GM12878 (cell line): ENCODE measurements at places on chromosomes 4 and X.

- no peak for DNase-seq
Measured at GRCh38 chr4:159307929-159308328, 205.1 kb downstream of the RAPGEF2 start.

- DNase-seq, result no peak
Measured at GRCh38 chrX:9317176-9317575, 147.7 kb upstream of the TBL1X start.

DNA sequence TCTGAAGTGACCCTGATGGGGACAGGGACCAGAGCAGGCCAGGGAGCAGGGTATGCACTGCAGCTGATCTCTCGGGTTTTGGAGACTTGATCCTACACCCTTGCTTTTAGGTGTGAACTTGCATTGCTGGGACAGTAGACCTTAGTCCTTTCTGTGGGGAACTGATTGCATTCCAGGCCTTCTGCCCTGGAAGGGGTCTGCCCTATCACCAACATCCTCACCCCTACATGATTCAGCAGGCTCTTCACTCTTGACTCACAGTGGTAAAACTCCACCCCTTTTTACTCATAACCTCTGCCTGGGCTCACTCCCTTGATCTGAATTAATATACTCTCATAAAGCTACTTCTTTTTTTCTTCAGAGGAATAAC, 6.6 kb upstream of the DDX60L start:
- DNase-seq, result no peak

- no peak for DNase-seq
Measured at GRCh38 chr4:27003642-27004113, 143.0 kb downstream of the STIM2 start.

DNA sequence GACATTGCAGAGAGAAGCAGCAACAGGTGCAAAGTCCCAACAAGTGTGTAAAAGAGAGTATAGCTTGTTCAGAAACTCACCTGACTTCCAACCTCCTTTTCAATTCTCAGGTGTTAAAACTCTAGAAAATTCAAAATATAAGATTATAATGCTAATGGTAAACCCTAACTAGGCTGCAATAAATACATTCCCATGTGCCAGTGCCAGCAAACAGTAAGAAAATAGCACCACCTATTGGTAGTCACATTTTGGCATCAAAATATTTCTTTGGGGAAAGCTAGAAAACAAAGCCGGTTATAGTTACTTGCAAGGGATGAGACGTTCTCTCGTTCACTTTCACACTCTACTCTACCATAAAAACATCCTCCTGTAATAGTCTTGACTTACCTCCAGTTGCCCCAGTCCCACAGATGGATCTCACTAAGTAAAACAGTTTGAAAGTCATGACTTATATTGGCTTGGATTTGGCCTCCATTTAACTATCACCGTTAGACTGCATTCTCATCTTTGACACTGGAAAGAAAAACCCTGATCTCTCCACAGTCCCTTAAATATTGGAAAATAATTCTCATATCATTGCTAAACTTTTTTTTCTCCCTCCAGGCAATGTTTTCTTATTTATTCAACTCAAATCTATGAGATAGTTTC, 9.6 kb downstream of the BMP3 start:
- no peak for DNase-seq

GRCh38 chr4:165631208-165631894, 241.7 kb upstream of the TLL1 start:
- DNase-seq, result no peak

DNA sequence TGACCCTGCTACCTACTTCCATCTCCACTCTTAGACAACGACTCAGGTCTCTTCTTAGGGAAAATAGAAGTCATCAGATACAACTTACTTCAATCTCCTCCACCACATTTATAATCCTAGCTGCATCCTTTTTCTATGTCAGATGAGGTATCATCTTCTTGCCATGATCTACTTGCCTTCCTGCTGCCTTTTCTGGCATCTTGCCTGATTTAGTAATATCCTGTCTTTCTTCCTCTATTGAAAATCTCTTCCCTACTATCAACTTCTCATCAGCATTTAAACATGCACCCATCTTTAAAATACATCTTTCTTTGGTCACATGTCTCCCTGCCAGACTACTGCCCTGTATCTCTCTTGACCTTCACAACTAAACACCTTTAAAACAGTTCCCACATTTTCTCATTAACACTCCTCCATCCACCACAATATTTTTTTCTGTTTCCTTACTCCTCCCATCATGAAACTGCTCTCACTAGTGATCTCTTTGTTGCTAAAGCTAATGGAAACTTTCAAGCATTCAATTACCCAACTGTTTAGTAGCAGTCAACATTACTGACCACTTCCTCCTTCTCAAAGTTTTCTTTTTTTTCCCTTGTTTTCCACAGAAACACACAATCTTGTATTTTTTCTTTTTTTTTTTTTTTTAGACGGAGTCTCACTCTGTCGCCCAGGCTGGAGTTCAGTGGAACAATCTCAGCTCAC, 100.8 kb upstream of the CXorf66 start:
- no peak for DNase-seq

- DNase-seq, result no peak
Measured at GRCh38 chr4:68463796-68464195, 16.5 kb downstream of the TMPRSS11E start.

DNA sequence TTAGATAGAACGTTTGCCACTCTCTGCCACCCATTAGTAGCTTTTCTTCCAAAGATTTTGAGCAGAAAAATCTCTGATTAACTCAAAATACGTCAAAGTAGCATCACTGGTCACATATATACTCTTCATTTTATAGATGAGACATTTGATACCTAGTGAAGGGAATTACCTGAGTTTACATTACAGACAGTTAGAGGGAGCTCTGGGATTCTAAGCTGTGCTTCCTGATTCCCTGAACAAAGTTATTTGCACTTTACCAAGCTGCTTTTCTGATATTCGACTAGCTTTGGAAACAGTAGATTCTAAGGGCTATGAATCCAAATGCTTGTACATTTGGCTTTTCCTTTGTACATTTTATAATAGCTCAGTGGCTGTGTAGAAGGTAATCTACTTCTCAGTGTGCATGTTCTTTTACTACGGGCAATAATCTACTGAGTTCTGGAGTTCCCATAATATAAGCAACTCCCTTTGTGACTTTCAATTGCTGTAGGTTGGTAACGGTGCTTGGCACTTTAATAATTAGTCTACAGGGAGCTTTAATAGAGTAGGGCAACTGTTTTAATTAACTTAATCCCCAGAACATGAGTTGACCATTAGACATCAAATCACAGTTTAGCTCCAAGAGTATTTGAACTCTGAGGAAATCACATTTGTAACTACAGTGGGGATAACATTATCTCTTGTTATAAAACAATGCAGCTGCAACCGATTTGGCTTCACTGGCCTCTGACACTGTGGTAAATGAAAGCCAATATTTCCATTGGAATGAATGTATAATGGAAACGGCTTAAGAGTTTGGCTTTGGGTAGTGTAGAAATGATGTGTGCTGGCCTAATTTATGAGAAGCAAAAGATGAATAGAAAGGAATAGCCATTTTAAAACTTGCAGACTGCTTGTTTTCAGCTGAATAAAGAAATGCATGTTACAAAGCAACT, 1602.4 kb downstream of the STIM2 start:
- DNase-seq, result no peak

DNA sequence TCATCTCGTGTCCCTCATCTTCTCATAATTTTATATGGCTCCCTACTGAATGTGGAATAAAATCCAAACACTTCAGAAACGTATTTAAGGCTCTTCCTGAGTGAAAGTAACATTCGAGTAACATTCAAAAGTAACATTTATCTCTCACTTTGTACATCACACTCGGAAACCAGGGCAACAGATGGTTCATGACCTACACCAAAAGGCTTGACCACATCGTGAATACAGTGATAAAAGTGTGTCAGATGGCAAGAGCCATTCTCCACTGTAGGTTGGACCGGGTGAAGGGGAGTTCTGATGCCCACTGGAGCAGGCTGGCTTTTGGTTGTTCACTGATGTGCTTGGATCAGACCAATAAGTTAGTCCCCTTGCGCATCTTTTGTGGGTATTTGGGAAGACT, 5.6 kb upstream of the LIMCH1 start:
- no peak for DNase-seq

GRCh38 chr4:120555058-120555457, 367.5 kb downstream of the PRDM5 start:
- no peak for DNase-seq

DNA sequence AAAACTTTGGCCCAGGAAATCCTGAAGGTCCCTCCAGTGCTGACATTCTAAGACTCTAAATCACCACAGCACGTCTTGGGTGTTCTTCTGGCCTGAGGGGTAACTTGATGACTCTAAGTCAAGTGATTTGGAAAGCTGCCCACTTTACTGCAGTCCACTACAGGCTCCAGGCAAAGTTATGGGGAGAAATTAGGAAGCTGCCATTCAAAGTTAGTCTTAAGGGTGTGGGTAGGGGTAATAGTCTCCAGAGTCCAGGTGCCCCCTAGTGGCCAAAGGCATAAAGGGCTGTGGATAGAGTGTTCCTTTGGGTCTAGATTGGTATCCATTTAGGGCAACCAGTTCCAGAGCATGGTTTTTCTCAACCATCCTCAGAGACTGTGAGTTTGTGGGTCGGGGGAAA, 38.7 kb upstream of the SLC16A2 start:
- peak; percentile 3 for DNase-seq

DNA sequence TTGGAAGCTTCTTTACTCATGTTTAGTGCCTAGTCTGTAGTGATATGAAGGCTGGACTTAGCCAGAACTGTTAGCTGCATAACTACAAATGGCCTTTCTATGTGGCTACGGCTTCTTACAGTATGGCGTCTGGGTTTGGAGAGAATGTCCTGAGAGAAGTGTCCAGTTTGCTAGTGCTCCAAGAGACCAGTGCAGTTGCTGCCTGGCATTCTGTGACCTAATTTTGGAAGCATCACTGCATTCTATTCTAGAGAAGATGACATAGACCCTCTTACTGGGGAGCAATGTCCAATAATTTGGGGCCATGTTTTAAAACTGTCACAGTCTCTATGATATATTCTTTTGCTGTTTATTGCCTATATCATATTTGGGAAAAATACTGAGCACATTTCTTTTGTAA, 74.2 kb downstream of the STAG2 start:
- no peak for DNase-seq

GRCh38 chr4:182562350-182562749, 319.1 kb downstream of the TENM3 start:
- DNase-seq, result no peak

DNA sequence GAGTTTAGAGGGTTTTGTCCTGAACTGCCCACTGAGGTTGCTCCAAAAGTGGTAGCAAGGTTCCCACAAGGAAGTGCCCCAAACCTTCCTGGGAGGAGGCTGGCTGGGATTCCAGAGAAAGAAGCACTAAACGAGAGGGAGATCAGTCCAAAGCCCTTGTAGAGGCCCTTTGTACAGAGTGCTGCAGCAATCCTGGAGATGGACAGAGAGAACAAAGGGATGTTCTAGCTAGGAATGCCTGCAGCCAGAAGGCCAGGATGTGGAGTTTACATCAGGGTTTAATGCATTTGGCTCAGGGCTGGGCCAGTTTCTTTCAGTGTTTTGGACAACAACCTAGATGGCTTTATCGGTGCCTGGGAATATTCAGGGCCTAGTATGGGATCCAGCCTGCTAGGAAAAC, 2155.1 kb upstream of the AGA start:
- DNase-seq, result no peak

- DNase-seq, result no peak
Measured at GRCh38 chrX:54358424-54359211, 772 bp upstream of the WNK3 start.

DNA sequence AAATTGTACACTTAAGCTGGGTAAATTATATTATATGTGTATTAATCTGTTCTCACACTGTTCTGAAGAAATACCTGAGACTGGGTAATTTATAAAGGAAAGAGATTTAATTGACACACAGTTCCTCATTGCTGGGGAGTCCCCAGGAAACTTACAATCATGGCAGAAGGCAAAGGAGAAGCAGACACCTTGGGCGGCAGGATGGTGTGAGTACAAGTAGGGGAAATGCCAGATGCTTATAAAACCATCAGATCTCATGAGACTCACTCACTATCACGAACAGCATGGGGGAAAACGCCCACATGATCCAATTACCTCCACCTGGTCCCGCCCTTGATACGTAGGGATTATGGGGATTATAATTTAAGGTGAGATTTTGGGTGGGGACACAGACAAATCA, 34.9 kb downstream of the PDE5A start:
- DNase-seq, result no peak
